Epithelial cell of prostate (primary cell): ENCODE measurements at places on chromosomes 13 and 19.

DNA sequence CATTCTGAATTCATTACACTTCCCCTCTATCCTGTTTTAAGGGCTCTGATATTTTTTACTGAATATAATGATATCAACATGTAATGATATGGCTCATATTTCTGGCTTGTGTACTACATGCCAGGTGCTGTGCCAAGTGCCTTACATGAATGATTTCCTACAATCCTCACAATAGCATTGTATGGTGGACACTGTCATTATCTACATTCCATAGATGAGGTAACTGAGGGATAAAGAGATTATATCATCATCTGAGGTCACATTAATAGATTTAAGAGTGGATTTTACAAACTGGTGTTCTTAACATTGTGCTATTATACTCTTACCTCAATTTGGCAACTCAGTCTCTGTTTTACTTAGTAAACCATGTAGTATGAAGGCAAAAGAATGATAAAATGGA, 502.0 kb downstream of the LIG4 start:
- no peak for DNase-seq

DNA sequence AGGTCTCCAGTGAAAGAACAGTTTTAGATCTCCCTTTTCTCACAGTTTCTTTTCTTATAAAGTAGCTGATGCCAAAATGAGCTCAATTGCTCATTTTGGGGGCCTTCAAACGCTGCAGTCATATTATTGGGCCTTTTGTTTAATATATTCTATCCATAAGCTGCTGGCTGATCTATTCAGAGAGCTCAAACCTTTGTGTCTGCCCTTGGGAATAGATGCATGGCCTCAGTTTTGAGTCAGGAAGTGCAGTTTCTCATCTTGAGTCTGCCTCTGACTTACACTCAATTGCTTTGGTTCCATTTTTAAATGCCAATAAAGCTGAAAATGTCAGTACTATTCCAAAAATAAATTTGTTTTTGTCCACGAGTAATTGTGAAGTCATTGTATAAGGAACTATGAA, 468.9 kb downstream of the KLF12 start:
- DNase-seq: no peak

- DNase-seq: no peak
These were observed 422.5 kb downstream of the FOXO1 start for GRCh38 chr13:40243982-40244381.

- DNase-seq: no peak
These were observed 94.0 kb downstream of the PTPRS start for GRCh38 chr19:5246554-5247155.

DNA sequence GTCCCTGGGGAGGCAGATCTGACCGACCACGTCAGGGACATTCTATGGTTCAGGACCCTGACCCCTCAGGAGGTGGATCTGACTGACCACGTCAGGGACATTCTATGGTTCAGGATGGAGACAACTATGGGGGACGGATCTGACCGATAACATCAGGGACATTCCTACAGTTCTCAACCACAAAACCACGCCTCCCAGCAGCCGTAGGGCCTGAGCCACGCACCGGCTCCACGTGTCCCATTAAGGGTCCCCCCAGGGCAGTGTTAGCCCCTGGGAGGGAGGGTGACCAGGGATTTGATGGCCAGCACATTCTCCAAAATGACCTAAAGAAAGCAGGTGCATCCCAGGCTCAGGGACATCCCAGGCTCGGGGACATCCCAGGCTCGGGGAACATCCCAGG, 49.0 kb upstream of the C13orf46 start:
- no peak for DNase-seq

- DNase-seq: no peak
These were observed 108.7 kb downstream of the ESD start for GRCh38 chr13:46688306-46688705.

- no peak for DNase-seq
These were observed 613.2 kb upstream of the KLF12 start for GRCh38 chr13:74747186-74747955.

DNA sequence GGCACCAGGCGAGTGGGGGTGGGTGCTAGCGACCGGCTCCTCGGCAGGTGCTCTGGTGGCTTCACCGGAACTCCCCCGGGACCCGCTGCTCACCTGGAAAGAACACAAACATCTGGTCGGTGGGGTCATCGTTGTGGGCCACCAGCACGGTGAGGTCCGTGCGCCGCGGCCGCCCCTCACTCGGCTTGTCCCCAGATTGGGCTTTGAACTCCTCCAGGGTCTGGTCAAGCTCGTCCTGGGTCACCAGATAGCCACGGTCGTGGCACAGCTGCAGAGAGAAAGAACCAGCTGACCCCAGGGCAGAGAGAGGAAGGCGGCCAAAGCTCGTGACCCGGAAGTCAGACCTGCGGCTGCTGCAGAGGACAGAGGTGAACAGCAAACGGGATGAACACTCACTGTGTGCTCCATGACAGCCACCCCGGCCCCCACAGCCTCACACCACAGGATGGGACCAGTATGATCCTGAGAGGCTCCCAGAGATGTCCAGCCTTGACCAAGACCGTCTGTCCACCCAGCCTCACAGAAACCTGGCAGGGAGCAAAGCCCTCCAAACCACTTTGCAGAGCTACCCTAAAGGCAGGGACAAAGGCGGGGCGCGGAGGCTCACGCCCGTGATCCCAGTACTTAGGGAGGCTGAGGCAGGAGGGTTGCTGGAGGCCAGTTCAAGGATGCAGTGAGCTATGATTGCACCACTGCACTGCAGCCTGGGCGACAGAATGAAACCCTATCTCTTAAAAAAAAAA, 1.2 kb downstream of the POLR2E start:
- no peak for DNase-seq

GRCh38 chr13:101120007-101120406, 296.3 kb downstream of the NALCN start:
- DNase-seq: no peak

- no peak for DNase-seq
These were observed 15.8 kb upstream of the ZNF8 start for GRCh38 chr19:58262922-58263296.

GRCh38 chr19:55451965-55452748, 9.1 kb upstream of the SHISA7 start:
- no peak for DNase-seq

DNA sequence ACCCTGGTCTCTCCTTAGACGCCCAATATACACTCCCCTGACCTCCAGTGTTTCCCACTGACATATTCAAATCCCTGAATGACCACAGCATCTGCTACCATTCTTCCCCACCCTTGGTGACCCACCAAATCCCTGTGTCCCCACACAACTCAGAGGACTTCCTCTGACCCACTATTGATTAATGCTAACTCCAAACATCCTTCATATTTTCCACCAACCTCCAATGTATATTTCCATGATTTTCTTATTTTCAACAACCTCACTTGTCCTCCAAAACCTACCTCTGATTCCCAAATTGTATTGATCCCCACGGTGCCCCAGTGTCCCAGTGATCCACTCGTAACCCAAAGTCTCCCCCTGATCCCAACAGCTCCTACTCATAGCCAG, 526 bp upstream of the DMWD start:
- DNase-seq: no peak

GRCh38 chr13:76331943-76332712, 554.1 kb downstream of the KCTD12 start:
- no peak for DNase-seq
